Mesothelial cell of epicardium (in vitro differentiated cells): ENCODE measurements at places on chromosomes 16 and 17.

- no peak for DNase-seq
- no peaks in the 10 kb centered on the region for H3K27me3 ChIP-seq
- H3K27ac ChIP-seq, result peak overlapping the region; percentile 91
- H3K4me1 ChIP-seq, result peaks cover 71% of the 10 kb centered on the region
- peak overlapping the region; percentile 80 for H3K4me3 ChIP-seq
Observed at GRCh38 chr16:75250089-75250808, 1.2 kb downstream of the BCAR1 start.

GRCh38 chr16:14041164-14041563 is 30.0 kb upstream of the MRTFB start:
- peaks cover 2% of the 10 kb centered on the region for H3K4me1 ChIP-seq
- no peak for DNase-seq
- no peak overlapping the region for H3K4me3 ChIP-seq
- H3K27ac ChIP-seq, result no peak overlapping the region

DNA sequence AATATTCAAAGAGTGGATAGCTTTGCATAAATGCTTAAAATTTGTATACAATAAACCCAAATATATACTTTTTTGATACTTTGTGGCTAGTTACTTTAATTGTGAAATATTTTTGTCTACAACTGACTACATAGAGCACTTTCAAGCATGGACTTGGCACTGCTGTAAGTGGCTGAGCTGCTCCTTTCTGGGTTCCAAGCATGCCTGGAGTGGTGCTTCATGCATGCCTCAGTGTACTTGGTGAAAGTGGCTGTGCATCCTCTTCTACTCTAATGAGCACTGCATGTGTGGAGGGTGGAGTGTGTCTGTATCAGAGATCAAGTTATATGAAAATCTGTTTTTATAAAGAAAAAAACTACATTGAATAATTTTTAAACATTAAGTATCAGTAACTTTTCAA is 94.1 kb downstream of the OMG start:
- no peak overlapping the region for H3K27ac ChIP-seq
- H3K27me3 ChIP-seq, result no peaks in the 10 kb centered on the region
- DNase-seq, result no peak
- no peaks in the 10 kb centered on the region for H3K4me1 ChIP-seq
- no peak overlapping the region for H3K4me3 ChIP-seq
- peaks cover 5% of the 10 kb centered on the region for H3K36me3 ChIP-seq

DNA sequence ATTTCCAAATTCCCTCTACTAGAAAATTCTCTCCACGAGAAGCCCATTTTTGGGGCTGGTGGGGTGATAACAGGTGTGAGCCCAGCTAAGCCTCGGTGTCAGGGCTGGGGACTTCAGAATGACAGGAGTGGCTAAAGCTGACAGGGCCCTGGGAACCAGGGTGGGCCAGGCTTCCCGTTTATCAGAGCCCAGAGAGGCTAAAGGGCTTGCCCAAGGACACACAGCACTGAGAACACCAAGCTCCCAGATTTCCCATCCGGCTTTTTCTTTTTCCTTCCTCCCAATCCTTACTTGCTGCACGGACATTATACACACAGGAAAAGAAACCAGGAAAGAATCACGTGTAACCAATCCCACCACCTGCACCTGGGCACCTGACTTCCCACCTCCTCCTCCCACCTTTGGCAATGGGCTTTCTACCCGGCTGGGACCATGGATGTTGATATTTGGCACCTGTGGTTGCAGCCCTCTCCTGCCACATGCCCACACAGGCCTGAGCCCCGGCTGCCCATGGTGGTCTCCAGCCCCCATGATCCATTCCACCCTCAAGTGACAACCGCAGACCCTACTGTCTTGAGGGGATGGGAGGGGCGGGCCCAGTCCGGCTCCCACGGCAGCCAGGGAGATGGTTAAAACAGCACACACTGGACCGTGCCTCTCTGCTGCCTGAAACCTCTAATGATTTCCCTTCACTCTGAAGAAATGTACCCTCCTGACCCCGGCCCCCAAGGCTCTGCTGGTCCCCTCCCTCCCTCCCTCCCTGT is 78.9 kb downstream of the ENGASE start:
- no peaks in the 10 kb centered on the region for H3K4me1 ChIP-seq
- H3K27ac ChIP-seq, result no peak overlapping the region
- DNase-seq, result no peak

GRCh38 chr16:27398894-27399853 is 2.8 kb upstream of the IL21R start:
- H3K36me3 ChIP-seq, result no peaks in the 10 kb centered on the region
- H3K4me3 ChIP-seq, result no peak overlapping the region
- DNase-seq, result no peak
- no peak overlapping the region for H3K27ac ChIP-seq
- peaks cover 2% of the 10 kb centered on the region for H3K4me1 ChIP-seq

DNA sequence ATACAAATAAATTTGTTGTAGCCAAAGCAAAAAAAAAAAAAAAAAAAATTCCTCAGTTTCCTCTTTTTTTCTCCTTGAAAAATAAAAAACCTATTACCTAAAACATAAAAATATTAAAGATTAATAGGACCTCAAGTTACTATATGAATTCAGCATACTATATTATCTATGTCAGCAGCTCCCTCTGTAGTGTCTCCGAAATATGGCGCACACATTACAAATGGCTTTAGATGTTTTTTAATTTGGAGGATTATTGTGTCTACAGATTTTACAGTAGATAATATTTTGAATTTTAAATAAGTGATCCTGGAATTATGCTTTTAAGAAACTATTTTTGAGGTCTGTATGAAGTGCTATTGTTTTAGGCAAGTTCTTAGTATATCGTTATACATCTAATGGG is 94.4 kb downstream of the NLK start:
- DNase-seq, result no peak
- peaks cover 1% of the 10 kb centered on the region for H3K4me1 ChIP-seq
- no peak overlapping the region for H3K4me3 ChIP-seq
- no peak overlapping the region for H3K27ac ChIP-seq
- H3K27me3 ChIP-seq, result no peaks in the 10 kb centered on the region

GRCh38 chr16:70438969-70439862 is at the start of gene ST3GAL2:
Gene ST3GAL2, minus strand, starts transcription at chr16:70439100. Its CDS starts 40,570 bp downstream, at chr16:70398530.
- H3K36me3 ChIP-seq, result no peaks in the 10 kb centered on the region
- peak; percentile 92 for DNase-seq
- no peaks in the 10 kb centered on the region for H3K27me3 ChIP-seq
- peaks cover 36% of the 10 kb centered on the region for H3K4me1 ChIP-seq
- H3K27ac ChIP-seq, result peak within 1 kb of the TSS; percentile 98

- no peak overlapping the region for H3K27ac ChIP-seq
- peaks cover 50% of the 10 kb centered on the region for H3K27me3 ChIP-seq
- no peaks in the 10 kb centered on the region for H3K4me1 ChIP-seq
- DNase-seq, result peak; percentile 32
- no peak overlapping the region for H3K4me3 ChIP-seq
Observed at GRCh38 chr17:10875430-10875851, 37.6 kb upstream of the PIRT start.

DNA sequence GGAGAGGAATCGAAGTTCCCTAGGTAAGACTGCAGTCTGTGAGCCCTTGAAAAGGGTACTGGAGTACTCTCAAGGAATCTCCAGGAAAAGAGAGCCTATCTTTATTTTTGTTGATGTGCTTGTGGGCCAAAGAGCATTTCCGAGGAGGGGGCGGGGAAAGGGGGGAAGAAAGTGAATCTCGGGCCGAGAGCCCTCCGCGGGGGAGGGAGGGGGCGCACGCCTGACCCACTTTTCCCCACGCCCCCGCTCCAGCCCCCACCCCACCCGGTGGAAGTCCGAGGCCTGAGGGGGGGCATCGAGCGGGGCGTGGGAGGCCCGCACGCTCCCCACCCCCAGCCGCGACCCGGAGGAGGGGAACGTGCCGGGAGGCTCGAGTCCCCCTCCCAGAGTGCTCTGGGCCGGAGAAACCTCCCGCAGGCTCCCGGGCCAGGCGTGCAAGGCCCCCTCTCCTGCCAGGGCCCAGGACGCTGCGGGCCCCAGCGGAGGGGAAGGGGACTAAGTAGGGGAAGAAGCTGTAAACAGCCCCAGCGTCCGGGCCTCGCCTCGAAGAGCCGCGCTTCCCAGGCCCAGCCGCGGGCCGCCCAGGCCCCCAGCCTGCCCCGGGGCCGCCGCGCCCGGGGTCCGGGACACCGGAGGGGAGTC is 444 bp downstream of the HELZ start:
- peak overlapping the region; percentile 97 for H3K27ac ChIP-seq
- DNase-seq, result no peak
- H3K36me3 ChIP-seq, result no peaks in the 10 kb centered on the region
- peaks cover 55% of the 10 kb centered on the region for H3K4me1 ChIP-seq
- no peaks in the 10 kb centered on the region for H3K27me3 ChIP-seq
- H3K4me3 ChIP-seq, result peak overlapping the region; percentile 91

DNA sequence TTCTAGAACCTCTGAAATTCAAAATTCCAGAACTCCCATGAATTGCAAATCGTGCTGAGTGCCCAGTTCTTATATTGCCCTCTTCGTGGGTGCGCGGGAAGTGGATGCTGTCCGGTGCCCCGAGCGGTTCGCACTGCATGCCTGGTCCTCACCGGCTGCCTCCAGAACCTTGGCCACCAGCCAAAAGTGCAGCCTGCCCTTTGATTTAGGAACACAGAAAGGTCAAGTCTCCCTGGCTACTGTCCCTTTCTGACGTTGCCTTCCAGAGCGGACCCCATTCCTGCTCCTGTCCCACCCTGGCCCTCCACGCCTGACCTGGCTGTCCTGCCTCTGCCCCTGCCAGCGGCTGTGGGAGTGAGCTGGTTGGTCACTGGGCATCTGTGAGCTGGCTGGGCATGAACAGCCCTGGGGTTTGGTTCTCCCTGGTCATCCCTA is 9.7 kb downstream of the NEUROD2 start:
- no peaks in the 10 kb centered on the region for H3K36me3 ChIP-seq
- H3K4me3 ChIP-seq, result no peak overlapping the region
- H3K27me3 ChIP-seq, result peaks cover 99% of the 10 kb centered on the region

GRCh38 chr17:10871914-10872313 is 34.0 kb upstream of the PIRT start:
- no peak overlapping the region for H3K27ac ChIP-seq
- no peaks in the 10 kb centered on the region for H3K36me3 ChIP-seq
- H3K4me3 ChIP-seq, result no peak overlapping the region
- DNase-seq, result no peak
- H3K4me1 ChIP-seq, result no peaks in the 10 kb centered on the region

DNA sequence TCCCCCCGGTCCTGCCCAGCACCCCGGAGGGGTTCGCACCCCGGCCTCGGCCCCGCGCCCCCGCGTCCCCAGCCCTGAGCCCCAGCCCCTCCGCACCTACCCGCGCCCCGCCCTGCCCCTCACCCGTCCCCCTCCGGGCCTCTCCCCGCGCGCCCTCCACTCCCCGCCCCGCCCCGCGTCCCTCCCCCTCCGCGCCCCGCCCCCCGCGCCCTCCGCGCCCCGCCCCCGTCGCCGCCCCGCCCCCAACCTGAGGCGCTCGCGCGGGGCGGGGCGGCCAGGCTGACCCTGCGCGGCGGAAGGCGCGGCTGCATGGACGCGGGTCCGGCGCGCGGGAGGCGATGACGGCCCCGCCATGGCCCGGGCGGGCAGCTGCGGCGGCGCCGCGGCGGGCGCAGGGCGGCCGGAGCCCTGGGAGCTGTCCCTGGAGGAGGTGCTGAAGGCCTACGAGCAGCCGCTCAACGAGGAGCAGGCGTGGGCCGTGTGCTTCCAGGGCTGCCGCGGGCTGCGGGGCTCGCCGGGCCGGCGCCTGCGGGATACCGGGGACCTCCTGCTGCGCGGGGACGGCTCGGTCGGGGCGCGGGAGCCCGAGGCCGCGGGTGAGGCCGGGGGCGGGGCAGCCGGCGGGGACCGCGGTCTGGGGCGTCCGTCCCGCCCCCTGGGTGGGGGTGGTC is at the start of gene SPIRE2:
Gene SPIRE2 (plus strand): TSS at position 277 of the 671 bp plus-strand sequence. CDS start 76 bp downstream, at position 353.
- H3K4me3 ChIP-seq, result peak within 1 kb of the TSS; percentile 71
- H3K4me1 ChIP-seq, result peaks cover 12% of the 10 kb centered on the region
- no peaks in the 10 kb centered on the region for H3K36me3 ChIP-seq

- no peak overlapping the region for H3K4me3 ChIP-seq
- H3K27me3 ChIP-seq, result no peaks in the 10 kb centered on the region
- H3K27ac ChIP-seq, result no peak overlapping the region
- peaks cover 23% of the 10 kb centered on the region for H3K36me3 ChIP-seq
- no peak for DNase-seq
Observed at GRCh38 chr17:49716668-49717364, 9.1 kb upstream of the SLC35B1 start.

- no peak overlapping the region for H3K27ac ChIP-seq
- no peaks in the 10 kb centered on the region for H3K36me3 ChIP-seq
- no peak overlapping the region for H3K4me3 ChIP-seq
- H3K27me3 ChIP-seq, result peaks cover 9% of the 10 kb centered on the region
- H3K4me1 ChIP-seq, result no peaks in the 10 kb centered on the region
Observed at GRCh38 chr17:72142614-72143013, 21.8 kb downstream of the SOX9 start.

DNA sequence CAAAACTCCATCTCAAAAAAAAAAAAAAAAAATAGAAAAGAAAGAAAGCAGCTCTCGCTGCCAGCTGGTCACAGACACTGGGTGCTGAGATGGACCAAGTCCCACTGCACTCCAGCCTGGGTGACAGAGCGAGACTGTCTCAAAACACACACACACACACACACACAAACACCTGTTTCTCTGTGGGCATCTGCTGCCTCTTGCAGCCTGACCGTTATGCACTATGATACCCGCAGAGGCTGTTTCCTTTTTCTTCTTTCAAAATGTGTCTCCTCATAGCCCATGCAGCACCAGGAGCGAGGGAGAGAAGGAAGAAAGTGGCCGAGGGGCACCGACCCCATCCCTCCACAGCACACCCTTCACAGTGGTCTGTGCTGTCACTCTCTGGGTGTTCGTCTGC is 36.9 kb upstream of the KLHDC4 start:
- H3K36me3 ChIP-seq, result no peaks in the 10 kb centered on the region
- H3K27me3 ChIP-seq, result no peaks in the 10 kb centered on the region
- H3K4me3 ChIP-seq, result no peak overlapping the region
- H3K27ac ChIP-seq, result no peak overlapping the region

GRCh38 chr17:17860766-17861107 is 24.0 kb upstream of the SREBF1 start:
- peaks cover 8% of the 10 kb centered on the region for H3K36me3 ChIP-seq
- H3K4me3 ChIP-seq, result no peak overlapping the region
- H3K4me1 ChIP-seq, result peaks cover 2% of the 10 kb centered on the region
- no peak for DNase-seq

GRCh38 chr17:17235212-17236174 is 1.5 kb downstream of the FLCN start:
- H3K27ac ChIP-seq, result peak overlapping the region; percentile 97
- peaks cover 9% of the 10 kb centered on the region for H3K36me3 ChIP-seq
- no peaks in the 10 kb centered on the region for H3K27me3 ChIP-seq
- peak overlapping the region; percentile 88 for H3K4me3 ChIP-seq
- DNase-seq, result no peak

GRCh38 chr17:34741967-34742366 is 162.6 kb downstream of the TMEM132E start:
- H3K4me3 ChIP-seq, result no peak overlapping the region
- no peaks in the 10 kb centered on the region for H3K4me1 ChIP-seq

DNA sequence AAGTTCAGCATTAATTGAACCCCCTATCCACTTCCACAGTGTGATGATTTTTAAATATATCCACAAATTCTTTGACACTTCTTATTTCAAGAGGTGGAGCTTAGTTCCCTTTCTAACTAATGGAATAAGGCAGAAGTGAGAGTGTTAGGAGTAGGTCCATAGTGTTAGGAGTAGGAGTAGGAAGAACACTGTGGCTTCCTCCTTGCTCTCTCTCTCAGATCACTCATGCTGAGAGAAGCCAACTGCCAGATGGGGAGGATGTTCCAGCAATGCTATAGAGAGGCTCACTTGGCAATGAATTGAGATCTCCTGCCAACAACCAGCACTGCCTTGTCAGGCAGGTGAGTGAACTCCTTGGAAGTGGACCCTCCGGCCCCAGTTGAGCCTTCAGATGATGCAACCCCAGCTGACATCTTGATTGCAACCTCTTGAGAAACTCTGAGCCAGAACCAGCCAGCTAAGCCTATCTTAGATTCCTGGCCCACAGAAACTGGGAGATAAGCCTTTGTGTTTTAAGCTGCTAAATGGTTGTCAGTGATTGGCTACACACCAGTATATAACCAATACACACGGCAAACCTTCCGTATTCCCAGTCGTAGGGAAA is 44.3 kb downstream of the SPECC1 start:
- no peaks in the 10 kb centered on the region for H3K36me3 ChIP-seq
- no peaks in the 10 kb centered on the region for H3K4me1 ChIP-seq
- no peak overlapping the region for H3K4me3 ChIP-seq
- peaks cover 21% of the 10 kb centered on the region for H3K27me3 ChIP-seq
